GM23248 (cell line): ENCODE measurements at places on chromosomes 4 and X.
A peak's percentile ranks its signal among the peaks of the same experiment; 100 is the strongest.

GRCh38 chrX:17520016-17520615 is 145.1 kb downstream of the NHS start:
- DNase-seq: peak; percentile 42

DNA sequence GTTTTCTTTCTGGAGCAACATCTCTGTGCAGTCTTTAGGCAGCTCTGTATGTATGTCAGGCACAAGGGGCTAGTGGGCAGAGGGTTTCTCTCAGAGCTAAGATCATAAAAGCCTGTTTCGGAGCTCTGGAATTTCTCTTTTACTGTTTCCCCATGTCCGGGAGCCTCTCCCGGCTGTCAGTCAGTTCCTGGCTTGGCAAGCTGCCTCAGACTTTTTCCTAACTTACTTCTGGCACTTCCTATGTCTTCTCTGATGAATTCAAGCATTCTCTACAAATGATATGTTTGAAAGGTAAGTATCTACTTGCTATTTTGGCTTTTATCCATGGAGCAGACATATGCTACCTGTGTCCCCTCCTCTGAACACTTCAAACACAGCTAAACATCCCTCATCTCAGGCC is 129.3 kb upstream of the PGRMC2 start:
- no peak for DNase-seq

DNA sequence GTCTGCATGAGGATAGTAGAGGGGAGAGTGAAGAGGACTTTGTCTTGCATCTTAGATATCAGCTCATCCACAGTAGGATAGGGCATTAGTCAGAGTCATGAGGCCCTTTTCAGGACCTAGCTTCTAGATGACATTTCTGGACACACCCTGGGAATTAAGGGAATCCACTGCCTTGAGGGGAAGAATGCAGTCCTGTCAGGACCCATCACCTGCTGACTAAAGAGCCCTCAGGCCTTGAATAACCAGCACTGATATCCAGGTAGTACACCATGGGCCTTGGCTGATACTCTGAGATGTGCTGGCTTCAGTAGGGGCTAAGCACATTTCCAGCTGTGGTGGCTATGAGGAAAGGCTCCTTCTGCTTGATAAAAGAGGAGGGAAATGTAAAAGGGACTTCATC is 134.4 kb downstream of the EDA2R start:
- no peak for DNase-seq

- no peak for DNase-seq
These were observed 57.0 kb downstream of the GPC3 start for GRCh38 chrX:133928365-133928764.

GRCh38 chr4:184099000-184099399 is 118.7 kb downstream of the ENPP6 start:
- no peak for DNase-seq

GRCh38 chrX:20224814-20225487 is 41.8 kb downstream of the RPS6KA3 start:
- peak; percentile 59 for DNase-seq

- no peak for DNase-seq
These were observed 632.2 kb downstream of the SPOCK3 start for GRCh38 chr4:166602068-166602467.

DNA sequence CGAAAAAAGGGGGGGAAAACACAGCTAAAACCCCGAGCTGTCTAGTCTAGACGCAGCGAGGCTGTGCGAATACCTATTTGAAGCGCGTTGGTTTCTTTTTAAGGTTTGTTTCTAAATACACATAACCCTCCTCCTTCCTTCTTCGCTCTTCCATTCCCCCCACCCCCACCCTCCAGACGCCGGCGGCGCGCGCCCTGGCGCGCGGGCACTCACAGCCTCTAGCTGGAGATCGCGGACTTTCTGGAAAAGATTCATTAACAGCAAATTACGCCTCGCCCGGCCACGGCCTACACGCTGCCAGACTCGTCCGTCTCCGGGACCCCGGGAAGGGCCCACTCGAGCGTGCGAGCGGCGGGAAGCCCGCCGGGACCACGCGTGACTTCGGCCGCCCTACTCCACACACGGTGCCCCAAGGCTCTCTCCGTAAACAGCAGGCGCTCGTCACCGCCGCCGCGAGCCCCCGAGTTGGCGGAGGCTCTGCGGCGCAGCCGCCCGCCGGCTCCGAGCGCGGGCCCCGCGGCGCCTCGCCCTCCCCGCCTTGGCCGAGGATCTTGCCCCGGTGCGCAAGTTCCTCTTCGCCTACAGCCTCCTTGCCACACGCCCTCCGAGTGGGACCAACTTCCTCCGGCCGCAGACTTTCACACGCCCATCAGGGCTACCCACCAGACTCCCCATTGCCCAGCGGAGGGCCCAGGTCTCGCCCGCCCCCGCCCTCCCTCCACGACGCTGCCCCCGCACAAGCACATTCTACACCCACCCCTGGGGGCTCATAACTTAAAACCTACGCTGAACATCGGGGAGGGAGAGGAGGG is 2.0 kb downstream of the BCOR start:
- DNase-seq: peak; percentile 51

- DNase-seq: no peak
These were observed 2.0 kb downstream of the ANKRD37 start for GRCh38 chr4:185398618-185399017.

GRCh38 chrX:47662144-47662657 is 3.2 kb upstream of the UXT start:
- peak; percentile 93 for DNase-seq

- no peak for DNase-seq
These were observed 81.9 kb downstream of the VCX2 start for GRCh38 chrX:8089141-8089540.

- peak; percentile 60 for DNase-seq
These were observed 51.9 kb upstream of the XIAP start for GRCh38 chrX:123807835-123808416.

- DNase-seq: no peak
These were observed 166.9 kb upstream of the GK2 start for GRCh38 chr4:79574741-79575451.

DNA sequence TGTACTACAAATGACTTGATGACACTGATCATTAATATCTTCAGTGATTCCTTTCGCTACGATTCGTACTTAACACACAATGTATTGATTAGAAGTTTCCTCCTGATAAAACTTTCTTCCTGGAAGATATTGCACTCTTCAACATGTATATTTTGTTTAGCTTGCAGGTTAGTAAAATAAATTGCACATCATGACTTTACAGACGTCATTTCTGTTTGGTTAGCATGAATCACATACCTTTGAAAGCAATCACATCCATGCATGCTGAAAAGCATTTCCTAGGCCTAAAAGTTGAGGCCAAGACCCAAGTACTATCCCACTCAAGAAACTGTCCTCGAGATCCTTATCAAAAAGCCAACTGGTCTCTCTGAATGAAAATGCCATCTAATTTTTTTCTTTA is 1841.0 kb upstream of the PCDH7 start:
- DNase-seq: peak; percentile 1

GRCh38 chrX:17769701-17770269 is 32.5 kb downstream of the SCML1 start:
- DNase-seq: no peak

DNA sequence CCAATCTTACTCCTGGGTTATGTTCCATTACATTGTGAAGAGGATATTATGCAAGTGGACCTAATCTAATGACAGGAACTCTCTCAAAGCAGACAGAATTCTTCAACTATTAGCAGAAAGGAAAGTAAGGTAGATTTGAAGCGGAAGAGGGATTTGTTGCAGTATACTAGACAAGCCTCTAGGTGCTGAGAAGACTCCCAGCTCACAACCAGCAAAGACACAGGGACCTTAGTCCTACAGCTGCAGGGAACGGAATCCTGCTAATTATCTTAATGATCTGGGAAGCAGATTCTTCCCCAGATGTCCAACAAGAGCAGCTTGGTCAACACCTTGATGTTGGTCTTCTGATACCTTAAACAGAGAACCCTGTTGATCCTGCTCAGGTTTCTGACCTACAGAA is 73.6 kb downstream of the STK32B start:
- DNase-seq: no peak

GRCh38 chr4:108628411-108628810 is 8.0 kb downstream of the RPL34 start:
- peak; percentile 30 for DNase-seq

GRCh38 chr4:88169298-88169697 is 10.9 kb upstream of the ABCG2 start:
- no peak for DNase-seq
